ENCODE measurements at places on chromosomes 13 and 19.

GRCh38 chr13:63344711-63345110 is 1929.1 kb upstream of the PCDH20 start:
- no peak for DNase-seq

DNA sequence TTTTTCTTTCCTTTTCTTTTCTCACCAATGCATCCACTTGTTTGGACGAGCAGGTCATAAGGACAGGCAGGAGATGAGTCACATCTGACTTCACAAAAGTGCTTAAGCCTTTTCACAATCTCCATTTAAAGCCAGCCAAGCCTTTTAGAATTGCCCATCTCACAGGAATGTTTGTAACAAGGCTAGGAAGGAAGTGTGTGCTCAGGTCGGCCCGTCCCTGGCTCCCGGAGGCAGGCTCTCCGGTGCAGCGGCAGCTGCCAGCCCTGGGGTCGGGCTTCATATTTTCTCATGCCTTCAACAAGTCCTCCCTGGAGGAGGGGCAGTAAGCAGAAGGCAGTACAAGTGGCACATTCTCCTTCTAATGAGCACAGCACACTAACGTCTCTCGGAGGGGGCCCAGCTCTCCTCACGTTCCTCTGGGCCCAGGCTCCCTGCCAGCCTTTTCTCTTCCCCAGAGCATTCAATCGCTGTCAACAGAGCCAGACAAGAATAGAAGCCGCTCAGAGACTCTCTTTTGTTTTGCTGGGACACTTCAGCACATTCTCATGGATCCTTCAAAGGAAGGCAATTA is 180.5 kb downstream of the COL4A1 start:
- no peak for DNase-seq

DNA sequence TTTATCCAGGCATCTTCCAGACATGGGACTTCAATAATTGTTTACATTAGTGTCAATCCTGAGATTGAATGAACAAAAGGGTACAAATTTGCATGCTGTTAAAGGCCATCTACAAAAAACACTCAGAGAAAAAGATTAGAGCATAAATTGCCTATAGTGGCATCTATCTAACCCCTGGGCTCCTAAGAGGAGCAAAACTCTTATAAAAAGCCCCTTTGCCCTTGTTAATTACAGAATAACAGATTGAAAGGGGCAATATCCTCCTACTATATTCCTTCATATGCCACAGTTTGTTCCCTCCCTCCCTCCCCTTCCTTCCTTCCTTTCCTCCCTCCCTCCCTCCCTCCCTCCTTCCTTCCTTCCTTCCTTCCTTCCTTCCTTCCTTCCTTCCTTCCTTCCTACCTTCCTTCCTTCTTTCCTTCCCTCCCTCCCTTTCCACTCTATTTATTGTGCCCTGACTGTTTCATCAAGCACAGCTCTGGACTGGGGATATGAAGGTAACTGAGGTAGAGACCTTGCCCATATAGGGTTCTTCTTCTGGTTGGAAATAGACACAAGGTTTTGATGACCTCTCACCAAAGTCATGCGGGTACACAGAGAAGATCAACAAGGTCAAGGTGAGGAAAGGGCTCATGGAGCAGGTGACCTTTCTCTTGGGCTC is 49.5 kb downstream of the PCDH8 start:
- no peak for DNase-seq

DNA sequence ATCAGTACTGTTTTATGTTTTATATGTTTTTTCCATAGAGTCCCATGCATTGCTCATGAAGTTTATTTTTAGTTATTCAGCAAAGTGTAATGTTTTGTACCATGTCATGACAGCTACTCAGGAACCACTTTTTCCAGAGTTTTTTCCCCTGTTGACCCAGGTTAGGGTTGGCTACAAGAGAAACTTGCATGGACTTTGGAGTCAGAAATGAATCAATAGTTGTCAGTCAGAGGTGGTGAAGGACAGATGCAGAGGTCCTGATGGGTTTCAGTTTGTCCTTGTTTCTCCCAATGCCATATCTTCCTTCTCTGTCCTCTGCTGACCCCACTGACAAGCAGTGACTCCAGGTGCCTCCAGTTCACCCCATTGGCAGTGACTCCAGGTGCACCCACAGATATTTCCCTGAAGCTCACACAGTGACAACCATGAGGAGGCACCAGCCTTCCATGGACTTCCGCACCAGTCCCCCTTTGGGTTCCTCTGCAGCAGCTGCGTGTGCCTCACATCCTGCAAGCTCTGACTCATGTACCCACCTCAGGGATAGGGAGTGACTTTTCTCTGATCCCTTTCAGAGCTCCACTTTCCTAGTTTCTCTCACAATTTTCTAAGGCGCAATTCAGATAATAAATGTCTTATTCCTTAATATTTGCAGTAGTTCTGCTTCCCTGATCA is 92.1 kb downstream of the AKAP11 start:
- DNase-seq, result no peak

DNA sequence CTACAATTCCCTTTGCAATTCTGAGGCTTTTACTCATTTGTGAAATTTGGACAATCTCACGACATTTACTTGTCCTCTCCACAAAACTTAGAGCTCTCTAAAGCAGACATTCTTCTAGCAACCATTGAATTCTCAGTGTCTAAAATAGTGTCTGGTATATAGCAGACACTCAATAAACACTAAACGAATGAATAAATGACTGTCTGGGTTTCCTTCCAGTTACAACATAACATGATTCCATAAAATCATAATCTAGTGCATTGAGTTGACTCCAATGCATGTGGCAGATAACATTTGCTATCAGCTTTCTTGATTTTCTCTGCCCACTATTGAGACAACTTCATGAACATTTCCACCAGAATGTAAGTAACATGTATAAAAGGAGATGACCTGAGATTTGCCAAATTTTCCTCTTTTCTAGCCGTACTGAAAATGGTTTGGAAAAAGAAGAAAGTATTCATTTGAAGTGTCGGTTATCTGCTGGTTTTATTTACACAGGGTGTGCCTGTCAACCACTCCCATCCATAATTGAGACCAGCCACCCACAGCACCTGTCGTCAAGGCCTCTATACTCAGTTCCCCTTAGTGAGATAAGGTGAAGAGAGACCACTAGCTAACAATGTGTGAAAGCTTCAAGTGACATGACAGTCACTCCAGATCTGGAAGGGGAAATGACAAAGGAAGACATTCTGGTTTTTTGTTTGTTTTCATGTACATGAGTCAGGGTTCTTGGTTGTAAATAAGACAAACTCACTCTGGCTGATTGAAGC is 4.8 kb upstream of the SERP2 start:
- no peak for DNase-seq

DNA sequence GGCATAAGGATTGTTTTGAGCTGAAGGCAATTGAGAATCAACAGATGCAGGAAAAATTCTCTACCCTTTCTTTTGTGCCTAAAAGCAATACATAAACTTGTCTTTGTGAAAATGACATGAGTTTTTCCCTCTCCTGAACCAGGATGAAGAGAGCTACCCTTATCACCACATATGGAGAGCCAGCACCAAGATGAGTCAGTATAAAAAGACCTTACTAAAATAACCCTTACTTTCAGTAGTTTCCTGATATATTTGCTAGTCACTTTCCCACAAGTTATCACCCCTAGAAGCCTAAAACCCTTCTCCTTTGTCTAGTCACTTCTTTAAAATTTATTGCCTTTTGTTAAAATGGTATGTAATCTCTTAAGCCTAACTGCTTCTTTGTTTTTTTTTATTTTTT is 61.9 kb upstream of the ANKRD10 start:
- DNase-seq, result no peak

DNA sequence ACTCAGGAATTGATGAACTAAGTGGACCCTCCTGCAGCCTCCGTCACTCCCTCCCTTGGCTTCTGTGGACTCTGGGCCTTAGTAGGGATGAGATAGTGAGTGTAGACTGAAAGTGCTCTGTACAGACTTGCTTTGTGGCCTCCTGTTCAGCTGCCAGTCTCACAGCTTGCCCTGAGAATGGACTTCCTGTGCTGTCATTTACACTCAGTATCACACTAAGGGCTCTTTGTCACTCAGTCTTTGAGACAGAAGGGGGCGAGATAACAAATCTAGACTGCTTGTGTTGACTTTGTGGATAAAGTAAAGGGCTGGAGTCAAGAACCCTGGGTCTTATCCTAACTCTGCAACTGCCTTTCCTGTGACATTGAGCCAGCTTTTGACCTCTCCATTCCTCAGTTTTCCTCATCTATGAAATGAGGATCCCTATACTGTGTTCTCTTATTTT is 21.0 kb upstream of the SPRY2 start:
- DNase-seq, result no peak

DNA sequence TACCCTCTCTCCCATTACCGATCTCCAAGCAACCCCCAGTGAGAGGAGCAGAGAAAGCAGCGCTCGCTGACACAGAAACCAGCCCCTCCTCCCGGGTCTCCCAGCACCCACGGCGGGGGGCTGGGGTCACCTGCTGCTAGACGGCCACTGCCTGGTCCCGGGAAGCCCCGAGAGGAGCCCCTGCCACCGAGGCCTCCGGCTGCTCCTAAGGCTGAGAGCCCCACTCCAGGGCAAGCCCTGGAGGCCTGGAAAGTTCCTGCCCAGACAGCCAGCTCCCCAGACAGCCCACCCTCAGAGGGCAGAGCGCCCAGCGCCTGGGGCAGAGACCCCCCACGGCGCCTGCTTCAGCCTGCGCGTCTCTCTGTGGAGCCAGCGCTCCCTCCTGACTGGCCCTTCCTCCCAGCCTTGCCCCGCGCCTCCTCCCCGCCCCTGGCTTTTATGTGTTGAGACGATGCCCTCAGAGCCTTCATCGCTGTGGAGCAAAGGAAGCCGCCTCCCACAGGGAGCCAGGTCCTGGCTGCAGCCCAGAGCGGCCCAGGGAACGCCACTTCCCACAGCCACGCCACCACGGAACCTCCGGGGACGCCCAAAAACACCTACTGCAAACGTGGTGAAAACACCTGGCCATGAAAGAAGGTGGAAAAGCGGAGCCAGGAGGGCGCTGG is 51.1 kb downstream of the MLLT1 start:
- DNase-seq, result no peak

GRCh38 chr13:48818495-48819356 is 157.0 kb upstream of the FNDC3A start:
- no peak for DNase-seq

DNA sequence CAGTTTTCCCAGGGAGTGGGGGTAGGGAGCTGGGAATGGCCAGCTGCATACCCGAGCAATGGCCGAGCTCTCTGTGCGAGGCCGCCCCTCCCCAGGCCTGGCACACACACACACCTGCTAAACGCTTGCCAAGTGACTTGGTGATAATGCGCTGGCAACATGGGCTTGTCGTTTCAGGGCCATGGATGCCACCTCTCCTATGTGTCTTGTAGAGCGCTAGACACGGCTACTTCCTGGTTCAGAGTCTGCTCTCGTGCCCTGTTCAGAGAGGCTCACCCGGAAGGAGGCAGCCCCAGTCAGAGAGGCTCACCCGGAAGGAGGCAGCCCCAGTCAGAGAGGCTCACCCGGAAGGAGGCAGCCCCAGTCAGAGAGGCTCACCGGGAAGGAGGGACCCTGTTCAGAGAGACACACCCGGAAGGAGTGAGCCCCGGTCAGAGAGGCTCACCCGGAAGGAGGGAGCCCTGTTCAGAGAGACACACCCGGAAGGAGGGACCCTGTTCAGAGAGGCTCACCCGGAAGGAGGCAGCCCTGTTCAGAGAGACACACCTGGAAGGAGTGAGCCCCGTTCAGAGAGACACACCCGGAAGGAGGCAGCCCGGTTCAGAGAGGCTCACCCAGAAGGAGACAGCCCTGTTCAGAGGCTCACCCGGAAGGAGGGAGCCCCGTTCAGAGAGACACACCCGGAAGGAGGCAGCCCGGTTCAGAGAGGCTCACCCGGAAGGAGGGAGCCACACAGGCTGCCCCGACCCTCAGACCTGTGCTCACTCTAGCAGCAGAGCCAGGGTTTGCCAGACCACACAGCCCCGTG is 4.2 kb downstream of the ADPRHL1 start:
- DNase-seq, result peak; percentile 92

DNA sequence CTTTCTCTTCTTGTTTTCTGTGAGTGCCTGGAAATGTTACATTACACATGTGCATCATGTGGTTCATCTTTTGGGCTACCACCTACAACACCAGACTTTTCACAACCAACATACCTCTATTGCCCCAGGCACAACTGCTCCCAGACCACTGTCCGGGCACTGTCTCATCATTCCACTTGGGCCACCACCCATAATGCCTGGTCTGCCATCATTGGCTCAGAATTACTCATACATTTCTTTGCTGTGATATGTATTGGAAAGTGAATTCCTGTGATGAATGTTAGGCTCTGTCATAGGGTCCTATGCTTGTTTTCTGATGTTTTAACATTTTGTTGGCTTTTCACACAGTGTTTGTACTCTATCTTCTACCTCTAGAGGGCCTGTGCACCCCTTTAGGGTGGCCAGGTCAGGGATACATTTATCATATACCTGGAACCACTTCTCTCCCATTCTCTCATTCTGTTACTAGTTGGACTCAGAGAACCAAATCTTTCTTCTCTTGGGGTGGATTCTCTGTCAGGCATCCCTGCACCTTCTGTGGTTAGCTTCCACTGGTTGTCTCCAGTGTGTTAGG is 172.8 kb downstream of the NHLRC3 start:
- DNase-seq, result no peak

GRCh38 chr19:29170554-29170953 is 42.4 kb downstream of the UQCRFS1 start:
- no peak for DNase-seq

DNA sequence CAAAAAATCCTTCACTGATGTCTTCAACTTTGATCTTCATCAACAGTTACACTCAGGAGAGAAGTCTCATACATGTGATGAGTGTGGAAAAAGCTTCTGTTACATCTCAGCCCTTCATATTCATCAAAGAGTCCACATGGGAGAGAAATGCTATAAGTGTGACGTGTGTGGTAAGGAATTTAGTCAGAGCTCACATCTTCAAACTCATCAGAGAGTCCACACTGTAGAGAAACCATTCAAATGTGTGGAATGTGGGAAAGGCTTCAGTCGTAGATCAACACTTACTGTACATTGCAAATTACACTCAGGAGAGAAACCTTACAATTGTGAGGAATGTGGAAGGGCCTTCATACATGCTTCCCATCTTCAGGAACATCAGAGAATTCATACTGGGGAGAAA is 8.4 kb upstream of the ZNF226 start:
- DNase-seq, result no peak

DNA sequence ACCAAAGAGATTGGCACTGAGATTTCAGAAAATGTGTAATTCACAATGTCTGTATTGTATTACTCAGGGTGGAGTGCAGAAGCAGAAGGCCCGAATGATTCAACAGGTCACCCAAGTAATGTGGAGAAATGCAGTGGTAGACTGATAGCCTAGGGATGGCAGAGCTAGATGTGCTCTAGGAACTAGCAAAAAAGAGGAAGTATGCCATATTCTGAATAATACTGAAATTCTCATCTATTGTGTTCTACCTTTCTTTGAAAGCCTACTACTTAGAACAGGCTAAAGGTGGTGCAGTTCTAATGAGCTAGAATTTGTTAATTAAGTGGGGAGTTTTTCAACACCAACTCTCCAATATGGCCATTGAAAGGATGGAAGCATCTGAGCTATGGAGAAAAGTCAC is 1449.8 kb upstream of the MIR17HG start:
- DNase-seq, result no peak

GRCh38 chr13:114100446-114101357 is 31.7 kb downstream of the RASA3 start:
- no peak for DNase-seq
